ENCODE measurements at places on chromosomes 2 and 18.

- no peak for DNase-seq
Measured at GRCh38 chr2:27088634-27089033, 2.1 kb downstream of the KHK start.

DNA sequence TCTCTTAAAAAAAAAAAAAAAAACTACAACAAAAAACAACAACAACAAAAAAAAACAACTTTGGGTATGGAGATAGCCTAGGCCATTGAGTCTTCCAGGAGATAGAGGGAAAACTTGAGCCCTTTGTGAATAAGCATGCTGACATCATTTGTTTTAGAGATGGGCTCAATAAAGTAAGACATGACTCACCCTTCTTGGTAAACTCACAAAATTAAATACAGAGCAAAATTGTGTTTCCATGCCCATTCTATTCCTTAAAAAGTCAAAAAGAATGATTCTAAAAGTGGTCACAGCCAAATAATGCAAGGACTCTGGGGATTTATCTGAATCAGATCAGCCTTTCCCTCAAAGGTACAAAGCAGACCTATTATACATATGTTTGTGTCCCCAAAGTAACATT, 117.4 kb downstream of the ETAA1 start:
- no peak for DNase-seq

GRCh38 chr2:122514451-122514996, 759.1 kb downstream of the TSN start:
- no peak for DNase-seq

DNA sequence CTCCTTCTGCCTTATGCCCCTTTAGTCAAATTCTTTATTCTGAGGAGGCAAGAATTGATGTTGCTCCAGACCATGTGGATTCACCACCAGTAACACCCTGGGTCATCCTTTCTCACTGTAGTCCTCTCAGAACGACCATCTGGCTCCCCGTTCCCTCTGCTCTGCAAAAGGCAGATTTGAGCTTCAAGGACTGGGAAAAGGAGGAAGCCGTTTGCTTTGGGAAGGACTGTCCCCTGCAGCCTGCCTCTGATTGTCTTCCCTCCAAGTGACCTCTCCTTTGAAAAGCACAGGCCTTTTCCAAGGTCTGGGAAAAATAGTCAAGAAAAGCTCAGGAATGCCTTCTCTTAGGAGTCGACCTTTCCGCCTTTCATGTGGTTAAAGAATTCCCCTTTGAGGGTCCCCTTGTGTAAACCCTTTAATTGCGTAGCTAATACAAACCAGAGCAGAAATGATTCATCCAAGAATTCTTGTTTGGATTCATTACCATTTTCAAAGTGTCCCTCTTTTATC, 130.1 kb upstream of the COPS8 start:
- no peak for DNase-seq

GRCh38 chr18:78403371-78403770, 576.2 kb upstream of the SALL3 start:
- DNase-seq, result no peak

GRCh38 chr2:86671337-86671981, 47.8 kb upstream of the RNF103 start:
- DNase-seq, result no peak

DNA sequence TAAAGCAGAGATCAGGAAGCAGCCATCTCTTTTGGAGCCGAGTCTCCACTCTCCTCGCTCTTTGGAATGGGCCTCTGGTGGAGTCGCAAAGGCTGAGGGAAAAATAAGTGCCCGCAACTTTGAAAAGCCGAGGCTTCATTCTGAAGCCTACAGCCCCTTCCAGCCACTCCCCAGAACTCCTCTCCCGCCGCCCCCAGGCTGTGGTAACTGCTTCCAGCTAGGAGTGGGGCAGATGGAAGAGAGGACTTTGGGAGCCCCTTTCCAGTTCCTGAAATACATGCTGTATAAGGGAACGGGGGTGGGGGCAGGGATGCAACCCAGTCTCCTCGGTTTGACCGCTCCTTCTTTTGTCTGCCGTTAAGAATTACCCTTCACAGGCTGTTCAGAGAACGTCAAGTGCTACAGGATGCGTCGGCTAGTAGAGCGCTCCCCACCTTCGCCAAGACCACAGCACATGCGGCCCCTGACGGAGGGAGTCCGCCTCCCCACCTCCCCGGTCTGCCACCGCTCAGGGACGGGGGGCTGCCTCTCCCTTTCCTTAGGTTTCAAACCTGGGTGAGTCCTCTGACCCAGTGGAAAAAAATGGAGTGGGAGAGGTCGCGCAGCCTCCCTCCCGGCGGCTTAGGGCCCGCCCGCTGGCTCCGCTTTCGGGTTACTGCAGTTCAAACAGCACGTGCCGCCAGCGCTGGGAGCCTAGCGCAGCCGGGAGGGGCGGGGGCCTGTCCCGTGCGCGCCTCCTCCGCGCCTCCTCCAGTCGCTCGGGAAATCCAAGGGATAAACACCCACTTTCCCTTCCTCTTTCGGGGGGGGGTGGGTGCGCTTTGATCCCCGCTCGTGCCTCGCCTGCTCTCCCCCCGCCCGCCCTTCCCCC, 4.9 kb downstream of the CYP26B1 start:
- DNase-seq, result no peak

DNA sequence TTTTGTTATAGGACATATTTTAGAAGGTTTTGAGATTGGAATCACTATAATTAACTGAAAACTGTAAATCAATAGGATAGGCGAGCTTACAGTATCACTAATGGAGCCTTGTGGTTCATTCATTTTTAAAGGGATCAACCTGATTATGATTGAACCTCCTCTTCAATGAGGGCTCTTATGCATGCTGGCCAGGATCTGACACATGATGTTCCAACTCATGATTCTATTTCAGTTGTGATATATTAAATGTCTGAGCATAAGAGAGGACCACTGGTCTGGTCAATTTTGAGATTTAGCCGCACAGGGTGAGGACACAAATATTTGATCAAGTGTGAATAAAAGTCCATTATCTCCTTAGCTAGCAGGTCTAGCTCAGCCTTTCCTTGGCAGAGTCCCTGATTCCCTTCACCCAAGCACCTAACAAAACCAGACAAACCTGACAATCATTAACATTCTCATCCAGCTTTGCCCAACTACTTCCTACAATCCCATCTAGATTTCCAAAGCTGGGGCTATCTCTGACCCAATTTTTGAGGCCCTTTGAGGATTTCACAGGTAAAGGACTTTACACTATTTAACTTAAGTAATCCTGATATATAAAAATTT, 6.9 kb upstream of the MAP4K4 start:
- no peak for DNase-seq

GRCh38 chr2:57549642-57550102, 496.9 kb upstream of the VRK2 start:
- no peak for DNase-seq

DNA sequence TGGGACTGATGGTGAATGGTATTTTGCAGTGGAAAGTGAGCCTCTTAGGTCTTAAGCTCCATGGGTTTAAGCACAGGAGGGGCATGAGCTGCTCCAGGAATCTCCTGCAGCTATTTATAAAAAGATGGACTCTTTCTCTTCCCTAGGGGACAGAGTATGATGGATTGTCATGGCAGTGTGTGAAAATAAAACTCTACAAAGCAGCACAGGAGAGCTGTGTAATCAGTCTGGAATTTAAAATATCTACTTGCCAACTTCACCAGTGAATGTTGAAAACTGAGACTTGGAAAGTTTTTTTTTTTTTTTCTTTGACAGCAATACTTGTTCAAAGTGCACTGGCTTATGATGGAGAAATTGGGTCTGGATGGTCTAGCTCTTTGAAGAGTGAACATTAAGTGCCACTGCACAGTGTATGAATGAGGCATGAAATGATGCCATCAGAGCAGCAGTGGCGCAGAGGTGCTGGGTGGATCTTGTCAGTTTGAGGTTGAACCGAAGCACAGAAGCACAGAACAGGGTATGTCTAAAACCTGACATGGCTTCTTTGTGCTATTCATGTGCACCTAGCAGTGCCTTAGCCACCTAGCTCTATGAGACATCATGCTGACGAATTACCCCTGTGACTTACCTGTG, 245.4 kb downstream of the PTPRM start:
- DNase-seq, result no peak

- DNase-seq, result no peak
Measured at GRCh38 chr2:166375736-166376487, at the start of gene SCN9A. TSS of gene SCN9A (minus strand) at chr2:166375944. CDS start at chr2:166311756, 64,188 bp downstream.

DNA sequence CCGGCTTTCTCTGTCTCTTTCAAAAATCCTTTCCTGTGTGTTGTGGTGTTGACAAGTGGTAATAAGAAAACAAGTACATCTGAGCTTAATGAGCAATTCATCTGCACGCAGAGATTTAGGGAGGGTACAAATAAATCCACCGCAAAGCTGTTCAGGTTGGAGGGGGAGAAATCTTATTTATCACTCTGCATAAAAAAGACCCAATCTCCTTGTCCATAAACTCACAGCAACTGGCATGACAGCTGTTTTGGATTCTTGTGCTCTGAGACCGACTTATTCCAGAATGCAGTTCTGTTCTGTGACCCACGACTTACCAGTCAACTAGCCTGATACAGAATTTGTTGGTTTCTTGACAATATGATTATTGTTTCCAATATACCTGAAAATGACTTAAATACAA, 380.1 kb downstream of the SOX11 start:
- no peak for DNase-seq

DNA sequence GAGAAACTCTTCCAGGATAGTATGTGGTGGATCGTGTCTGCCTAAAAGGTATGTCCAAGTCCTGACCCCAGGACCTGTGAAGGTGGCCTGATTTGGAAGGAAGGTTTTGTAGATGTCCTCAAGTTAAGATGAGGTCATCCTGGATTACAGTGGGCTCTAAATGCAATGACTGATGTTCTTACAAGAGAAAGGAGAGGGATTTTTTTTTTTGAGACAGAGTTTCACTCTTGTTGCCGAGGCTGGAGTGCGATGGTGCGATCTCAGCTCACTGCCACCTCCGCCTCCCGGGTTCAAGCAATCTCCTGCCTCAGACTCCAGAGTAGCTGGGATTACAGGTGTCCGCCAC, 19.9 kb downstream of the MBP start:
- DNase-seq, result no peak

DNA sequence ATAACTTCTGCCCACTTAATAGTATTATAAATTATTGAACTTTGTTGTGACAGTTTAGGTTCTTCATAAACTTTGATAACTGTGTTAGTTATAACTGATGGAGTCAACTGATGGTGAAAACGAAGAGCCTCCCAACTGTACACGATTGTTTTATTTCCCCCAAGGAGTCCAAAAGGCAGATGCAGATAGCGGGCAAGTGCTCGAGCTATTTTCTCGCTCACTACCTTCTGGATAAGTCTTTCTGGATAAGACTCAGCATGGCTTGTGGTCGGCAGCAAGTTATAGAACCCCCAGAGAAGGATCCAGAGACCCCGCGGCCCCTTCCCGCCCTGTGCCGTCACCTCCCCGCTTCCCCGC, 517 bp downstream of the GCFC2 start:
- no peak for DNase-seq

DNA sequence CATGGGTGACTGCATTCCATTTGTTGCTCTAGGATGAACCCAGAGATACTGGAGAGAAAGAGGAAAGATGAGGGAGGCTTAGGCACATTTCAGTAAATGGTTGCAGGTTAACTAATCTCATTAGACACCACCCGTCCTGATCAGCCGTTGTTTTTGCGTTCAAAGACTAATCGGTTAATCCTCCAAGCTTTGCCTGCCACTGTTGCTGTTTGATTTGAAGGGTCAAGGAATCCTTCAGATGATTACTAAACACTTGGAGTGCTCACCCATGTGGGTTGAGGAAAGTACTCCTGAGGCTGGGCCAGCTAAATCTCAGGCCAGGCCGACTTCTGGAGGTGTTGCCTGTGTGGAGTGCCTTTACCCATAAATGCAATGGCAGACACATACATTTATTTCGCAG, 8.6 kb downstream of the SH3RF3 start:
- no peak for DNase-seq

DNA sequence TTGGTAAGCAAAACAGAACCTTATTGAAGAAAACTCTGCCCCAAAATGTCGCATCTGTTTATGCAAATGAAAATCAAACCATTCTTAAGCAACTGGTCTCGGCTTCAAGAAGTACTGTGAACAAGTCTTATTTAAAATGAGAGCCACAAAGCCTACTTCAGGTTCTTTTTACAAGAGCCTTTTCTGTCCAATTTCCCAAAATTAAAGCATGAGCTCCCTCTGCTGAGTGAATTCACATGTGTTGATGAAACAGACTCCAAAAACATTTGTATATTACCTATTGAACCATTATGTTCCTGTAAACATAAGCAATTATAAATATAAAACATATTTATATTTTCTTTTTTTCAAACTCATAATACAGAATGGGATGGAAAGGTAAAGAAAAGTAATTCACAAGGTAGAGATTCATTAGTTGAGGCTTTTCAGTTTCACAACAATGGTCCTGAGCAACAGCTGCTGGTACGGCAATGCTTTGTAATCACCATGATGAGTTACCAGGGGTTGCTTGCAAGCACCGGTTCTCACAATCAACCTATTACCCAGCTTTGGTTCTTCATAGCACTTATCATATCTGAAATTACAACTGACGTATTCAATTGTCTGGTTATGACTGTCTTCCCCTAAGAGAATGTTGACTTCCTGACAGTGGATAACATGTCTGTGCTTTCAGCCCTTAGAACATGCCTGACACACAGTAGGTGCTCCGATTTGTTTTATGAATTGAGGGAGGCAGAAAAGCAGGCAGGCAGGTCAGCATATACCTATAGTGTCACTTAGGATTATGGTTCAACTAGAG, 108.4 kb upstream of the BZW1 start:
- no peak for DNase-seq

DNA sequence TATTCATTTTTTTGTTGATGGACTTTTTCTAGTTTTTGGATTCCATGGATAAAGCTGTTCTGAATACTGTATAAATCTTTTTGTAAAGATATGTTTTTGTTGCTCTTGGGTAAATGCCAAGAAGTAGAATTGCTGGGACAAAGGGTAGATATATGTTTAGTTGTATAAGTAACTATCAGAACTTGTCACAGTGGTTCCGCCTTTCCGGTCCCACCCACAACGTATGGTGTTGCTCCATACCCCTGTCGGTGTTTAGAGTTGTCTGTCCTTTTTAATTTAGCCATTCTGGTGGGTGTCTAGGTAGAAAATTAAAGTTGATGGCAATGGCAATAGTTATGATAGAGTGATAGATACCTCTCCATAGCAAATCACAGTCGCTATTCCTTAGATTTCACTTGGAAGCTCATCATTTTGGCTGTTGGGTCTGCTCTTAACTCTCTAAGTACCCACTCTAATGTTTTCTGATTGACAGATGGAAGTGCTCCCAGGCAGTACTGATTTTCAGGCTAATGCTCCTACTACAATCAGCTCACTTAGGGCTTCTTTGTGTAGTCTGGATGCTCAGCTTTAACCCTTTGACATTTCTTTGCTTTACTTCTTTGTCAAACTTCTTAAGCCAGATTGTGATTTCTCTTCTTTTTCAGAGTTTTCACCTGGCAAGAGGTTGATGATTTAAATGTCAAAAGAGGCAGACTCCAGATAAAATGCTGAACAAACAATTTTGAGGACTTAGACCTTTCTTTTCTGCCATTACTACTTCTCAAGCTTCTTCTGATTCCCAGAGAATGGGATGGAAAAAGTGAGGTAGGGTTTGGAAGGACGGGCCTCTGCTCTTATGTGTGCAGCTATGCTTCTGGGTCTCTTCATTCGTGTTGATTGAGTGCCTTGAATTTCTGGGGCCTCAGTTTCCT, 156.4 kb downstream of the AQP4 start:
- no peak for DNase-seq

GRCh38 chr2:197256547-197257170, 53.9 kb downstream of the ANKRD44 start:
- DNase-seq, result no peak

Measured in stimulated activated CD8-positive, alpha-beta memory T cell treated with anti-CD3 and anti-CD28 coated beads, Interleukin-7, amount 100 ng/mL, for 1 hour (primary cell).